ENCODE measurements at places on chromosomes 6 and 20.

DNA sequence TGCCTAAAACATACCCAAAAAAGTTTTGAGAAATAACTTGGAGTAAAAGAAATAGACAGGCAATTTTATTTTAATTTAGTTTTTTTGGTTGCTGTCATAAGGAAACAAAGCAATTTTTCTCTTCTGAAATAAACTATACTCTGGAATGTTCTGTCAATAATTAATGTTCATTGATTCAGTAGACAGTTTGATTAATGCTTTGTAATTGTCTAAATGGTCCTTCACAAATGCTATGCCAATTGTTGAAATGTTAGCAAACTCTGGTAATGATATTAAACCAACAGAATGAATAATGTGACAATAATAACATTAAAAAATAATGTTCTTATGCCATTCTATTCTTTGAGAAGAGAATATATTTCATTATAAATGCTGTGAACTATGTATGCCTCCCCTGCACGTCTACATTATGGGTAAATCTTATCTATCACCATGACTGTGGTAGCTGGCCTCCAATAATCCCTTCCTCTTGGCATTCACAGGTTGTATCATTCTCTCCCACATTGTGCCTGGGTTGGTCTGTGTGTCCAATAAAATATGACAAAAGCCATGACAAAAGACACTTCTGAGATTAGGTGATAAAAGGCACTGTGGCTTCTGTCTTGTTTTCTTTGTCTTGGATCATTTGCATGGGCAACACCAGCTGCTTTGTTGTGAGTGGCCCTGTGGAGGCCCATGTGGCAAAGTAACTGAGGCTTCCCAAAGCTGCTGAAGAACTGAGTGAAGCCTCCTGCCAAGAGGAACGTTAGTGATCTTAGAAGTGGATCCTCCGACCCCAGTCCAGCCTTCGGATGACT is 25.1 kb downstream of the IL20RA start:
- no peak for DNase-seq

DNA sequence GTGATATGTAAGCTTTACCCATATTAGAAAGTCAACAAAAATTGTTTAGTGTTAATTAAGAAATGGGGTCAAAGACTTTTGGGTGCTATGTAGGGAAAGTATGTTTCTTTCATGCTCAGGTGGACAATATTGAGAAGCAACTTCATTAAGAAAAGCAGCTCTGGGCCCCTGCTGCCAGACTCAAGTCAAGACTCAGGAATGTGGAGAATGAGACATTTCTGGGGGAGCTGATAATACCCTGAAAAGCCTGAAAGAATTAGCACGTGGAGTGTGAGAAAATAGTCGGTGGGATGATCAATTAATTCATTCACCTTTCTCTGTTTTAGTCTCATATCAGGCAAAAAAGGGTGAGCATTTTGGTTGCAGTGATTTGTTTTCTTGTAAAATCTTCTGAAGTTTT is 175.1 kb upstream of the IMPG1 start:
- DNase-seq: no peak

GRCh38 chr20:19211661-19212468 is 577 bp upstream of the SLC24A3 start:
- DNase-seq: no peak

DNA sequence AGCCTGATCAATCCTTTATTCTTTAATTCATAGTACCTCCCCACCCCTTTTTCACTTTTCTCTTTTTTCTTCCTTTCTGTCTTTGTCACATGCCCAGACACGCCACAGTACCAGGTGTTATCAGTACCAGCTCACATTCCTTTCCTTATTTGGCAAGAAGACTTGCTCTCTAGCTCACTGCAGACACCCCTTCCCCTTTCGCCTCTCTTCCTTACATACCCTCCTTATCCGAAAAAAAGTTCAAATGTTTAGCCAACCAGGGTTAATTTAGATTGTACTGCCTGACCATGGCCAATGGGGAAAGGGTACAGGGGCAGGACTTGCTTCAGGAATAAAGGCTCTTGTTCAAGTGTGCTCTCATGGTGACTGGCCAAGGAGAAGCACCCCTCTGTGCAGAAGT is 9.3 kb upstream of the SIRPB2 start:
- no peak for DNase-seq

DNA sequence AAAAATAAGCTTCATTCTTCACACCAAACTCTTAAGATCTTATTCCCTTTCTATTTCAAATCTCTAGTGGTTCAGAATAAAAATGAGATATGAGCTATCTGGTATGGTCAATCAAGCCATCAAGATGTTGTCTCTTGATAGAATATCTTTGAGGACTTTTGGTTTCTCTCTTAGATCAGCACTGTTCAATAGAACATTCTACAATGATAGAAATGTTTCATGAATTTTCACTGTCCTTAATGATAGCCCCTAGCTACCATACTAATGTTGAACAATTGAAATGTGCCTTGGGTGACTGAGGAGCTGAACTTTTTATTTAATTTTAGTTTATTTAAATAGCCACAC is 24.1 kb upstream of the HINT3 start:
- DNase-seq: no peak

- DNase-seq: peak; percentile 82
These were observed 192.2 kb downstream of the GJA10 start for GRCh38 chr6:90086517-90086916.

Measured in RWPE1 (cell line).